GM12891 (cell line): ENCODE measurements at places on chromosomes 5 and 9.

- DNase-seq: no peak
These were observed 42.5 kb downstream of the ERGIC1 start for GRCh38 chr5:172876578-172876977.

DNA sequence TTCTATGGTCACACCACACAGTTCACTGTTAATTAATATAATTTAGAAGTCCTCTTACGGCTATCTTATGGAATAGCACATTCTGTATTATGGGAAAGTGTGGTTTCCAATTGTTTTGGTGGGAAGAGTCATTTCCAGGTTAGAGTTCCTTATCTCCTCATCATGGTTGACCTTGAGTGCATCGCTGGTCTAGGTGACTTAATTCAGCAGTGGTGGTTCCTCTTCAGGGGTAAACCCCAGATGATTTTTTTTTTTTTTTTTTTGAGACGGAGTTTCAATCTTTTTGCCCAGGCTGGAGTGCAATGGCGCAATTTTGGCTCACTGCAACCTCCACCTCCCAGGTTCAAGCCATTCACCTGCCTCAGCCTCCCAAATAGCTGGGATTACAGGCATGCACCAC, 106.9 kb downstream of the UGCG start:
- no peak for DNase-seq

GRCh38 chr9:137416006-137416562, 6.9 kb downstream of the EXD3 start:
- DNase-seq: no peak

DNA sequence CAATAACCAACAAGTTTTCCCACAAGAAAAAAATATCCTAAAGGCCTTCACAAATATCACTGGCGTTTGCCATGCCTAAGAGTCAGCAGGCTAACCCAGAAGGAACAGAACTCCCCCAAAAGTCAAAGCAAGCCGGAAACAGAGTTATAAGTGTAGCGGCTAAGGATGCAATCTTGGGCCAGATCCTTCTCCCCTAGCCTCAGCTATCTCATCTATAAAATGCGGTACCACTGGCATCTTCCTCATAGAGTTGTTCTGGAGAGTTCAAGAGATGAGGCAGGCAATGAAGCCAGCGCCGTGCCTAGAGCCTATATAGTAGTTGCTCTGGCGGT, 632 bp downstream of the DPM2 start:
- no peak for DNase-seq

- no peak for DNase-seq
These were observed 84.0 kb downstream of the RXRA start for GRCh38 chr9:134410071-134410834.

DNA sequence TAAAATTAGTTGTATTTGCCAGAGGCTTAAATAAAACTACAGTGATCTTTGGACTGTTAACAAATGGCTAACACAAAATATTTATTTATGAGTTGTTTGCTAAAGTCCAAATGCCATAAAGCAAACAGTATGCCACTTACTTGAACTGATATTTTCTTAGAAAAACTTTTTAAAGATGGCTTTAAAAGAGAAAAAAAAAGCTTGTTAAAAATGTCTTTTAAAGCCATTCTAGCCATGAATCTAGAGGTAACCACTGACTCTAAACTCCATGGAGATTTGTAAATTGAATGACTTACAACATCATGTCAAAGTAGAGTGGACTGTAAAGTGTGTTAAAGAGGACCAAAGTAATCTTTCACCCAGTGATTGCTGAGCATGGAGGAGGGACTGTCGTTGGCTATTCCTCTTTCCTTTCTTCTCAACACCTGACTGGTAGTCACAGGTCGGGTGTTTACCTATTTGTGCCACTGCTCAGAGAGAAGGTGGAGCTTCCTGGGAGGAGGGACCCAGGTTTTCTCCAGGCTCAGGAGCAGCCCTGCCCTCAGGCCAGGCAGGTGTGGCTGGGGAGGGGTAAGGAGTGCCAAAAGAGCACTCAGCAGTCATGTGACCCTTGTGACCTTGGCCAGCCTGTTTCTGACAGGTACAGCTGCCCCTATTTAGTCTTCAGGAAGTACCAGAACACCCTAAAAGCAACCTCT, 69.1 kb upstream of the TJP2 start:
- no peak for DNase-seq

DNA sequence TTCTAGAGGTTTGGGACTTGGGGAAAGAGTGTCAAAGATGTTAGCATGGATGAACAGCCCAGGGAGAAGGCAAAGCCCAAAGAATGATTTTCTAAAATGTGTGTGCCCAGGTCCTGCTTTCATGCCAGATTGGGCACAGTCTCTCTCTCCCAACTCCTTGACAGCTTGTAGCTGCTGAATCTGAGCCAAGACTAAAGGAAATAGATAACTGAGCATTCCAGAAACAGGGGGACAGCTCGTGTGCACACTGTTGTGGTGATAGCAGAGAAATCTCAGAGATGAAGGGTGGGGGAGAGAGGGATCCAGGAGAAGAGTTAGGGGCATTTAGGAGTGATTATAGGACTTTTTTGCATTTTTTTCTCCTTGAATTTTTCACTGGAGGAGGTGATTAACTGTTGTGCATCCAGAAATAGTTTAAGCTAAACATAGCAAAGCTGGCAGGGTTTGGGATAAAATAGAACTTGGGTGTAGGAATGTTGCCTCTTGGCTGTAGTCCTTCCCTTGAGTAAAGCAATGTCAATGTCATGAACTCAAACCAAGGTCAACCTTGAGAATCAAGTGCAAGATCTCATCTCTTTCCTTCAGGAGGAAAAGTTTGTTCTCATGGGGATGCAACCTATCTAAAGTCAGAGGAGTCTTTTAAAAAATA, 245.9 kb downstream of the SH3GL2 start:
- DNase-seq: no peak

DNA sequence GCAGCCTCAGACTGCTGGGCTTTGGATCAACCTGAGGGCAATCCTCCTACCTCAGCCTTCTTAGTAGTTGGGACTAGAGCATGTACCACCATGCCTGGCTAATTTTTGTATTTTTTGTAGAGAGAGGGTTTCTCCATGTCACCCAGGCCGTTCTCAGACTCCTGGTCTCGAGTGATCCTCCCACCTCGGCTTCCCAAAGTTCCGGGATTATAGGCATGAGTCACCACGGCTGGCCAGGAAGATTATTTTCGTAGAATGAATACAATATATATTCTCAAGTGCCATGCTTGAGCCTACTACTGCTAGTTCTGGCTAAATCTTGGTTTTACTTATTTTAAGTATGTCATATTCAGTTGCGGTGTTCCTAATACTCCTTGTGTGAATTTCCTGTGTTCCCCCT, 88.2 kb upstream of the CLINT1 start:
- DNase-seq: no peak

DNA sequence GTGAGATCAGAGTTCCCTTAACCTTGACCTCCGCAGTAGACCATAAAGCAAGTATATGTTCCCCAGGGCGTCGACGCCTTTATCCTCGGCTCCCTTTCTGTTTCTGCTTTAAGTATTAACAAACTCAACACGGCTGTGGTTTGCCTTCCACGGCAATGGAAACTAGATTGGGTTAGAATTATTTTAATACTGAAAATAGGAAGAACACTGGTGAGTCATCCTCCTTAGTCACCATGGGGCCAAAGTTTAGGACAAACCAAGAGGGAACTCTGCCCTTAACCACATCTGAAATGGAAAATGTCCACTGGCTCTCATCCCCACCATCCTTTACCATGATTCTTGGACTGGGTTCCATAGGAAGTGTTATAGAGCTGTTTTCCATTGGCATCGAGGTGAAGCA, 386.1 kb downstream of the ACTL7B start:
- no peak for DNase-seq

- DNase-seq: no peak
These were observed 20.2 kb downstream of the CENPH start for GRCh38 chr5:69209602-69210001.

DNA sequence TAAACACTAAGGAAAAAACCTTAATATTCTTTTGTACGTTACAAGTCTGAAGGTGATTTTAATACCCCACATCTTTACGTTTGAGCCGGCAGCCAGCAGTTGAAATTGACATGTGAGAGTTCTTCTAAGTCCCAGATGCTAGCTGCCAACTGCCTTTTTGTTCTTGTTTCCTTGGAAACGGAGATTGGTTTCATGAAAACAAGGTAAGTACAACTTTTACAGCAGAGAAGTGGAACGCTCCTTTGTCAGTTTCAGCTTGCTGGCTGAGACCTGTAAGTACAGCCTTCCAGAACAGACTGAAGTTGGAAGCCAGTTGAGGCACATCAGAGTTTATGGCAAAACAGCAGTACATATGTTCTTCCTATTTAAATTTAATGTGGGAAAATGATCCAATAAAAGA, 1018.4 kb upstream of the ARRDC3 start:
- no peak for DNase-seq

DNA sequence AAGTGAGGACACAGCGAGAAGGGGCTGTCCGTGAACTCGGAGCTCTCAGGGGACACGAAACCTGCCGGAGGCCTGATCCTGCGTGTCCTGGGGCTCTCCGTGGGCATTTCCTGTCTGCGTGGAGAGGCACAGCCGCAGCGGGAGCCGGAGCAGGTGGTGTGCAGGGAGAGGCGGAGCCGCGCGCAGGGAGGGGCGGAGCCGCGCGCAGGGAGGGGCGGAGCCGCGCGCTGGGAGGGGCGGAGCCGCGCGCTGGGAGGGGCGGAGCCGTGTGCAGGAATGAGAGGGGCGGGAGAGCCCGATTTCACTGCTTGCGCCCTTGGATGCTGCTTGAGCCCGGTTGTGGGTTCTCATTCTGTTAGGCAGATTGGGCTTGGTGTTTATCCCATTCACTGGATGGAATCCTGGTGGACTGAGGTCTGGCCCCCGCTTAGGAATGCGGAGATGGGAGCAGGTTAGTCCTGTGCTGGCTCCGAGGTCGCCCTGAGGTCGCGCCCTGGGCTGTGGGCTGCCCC, 26.7 kb downstream of the NDUFS6 start:
- DNase-seq: no peak

DNA sequence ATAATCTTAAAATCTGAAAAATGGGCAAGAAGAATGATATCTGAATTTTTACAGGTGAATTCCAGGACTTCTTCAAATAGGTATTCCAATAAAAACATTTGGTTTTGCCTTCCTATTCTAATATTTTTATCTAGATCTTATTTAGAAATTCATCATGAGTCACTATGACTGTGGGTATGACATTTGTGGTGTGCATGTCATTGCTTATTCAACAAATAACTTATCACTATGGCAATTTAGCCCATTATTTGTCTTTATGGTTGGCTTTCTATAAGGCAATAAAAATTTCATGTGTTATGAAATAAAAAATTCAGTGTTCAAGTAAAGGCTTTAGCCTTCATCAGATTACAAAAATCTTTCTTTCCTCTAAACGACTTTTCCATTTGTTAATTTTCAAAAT, 1139.6 kb upstream of the NUDT12 start:
- DNase-seq: no peak

- no peak for DNase-seq
These were observed 291.8 kb upstream of the DAB2 start for GRCh38 chr5:39716532-39717028.

DNA sequence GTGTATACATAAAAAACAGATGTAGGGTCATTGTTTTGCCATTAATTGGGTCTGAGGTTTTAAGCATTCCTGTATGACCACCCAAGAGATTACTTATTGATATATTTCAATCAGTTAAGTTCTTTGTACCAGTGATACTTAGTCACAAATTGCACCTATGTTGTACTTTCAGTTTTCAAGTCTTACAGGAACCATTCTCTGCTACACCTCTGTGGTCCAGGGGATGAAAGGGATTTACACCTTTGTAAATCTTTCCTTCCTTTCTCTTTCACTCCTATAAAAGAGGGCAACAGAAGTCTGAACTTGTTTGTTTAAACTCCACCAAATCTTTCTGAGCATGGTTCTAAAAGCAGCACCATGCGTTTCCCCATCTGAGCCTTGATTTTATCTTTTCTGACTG, 86.1 kb downstream of the DEPDC1B start:
- DNase-seq: no peak

- no peak for DNase-seq
These were observed 25.7 kb downstream of the PUM3 start for GRCh38 chr9:2817999-2818803.

- DNase-seq: no peak
These were observed 112.0 kb upstream of the KCNN2 start for GRCh38 chr5:114249823-114250222.

GRCh38 chr5:160119905-160120266, 636 bp upstream of the PWWP2A start:
- DNase-seq: no peak

DNA sequence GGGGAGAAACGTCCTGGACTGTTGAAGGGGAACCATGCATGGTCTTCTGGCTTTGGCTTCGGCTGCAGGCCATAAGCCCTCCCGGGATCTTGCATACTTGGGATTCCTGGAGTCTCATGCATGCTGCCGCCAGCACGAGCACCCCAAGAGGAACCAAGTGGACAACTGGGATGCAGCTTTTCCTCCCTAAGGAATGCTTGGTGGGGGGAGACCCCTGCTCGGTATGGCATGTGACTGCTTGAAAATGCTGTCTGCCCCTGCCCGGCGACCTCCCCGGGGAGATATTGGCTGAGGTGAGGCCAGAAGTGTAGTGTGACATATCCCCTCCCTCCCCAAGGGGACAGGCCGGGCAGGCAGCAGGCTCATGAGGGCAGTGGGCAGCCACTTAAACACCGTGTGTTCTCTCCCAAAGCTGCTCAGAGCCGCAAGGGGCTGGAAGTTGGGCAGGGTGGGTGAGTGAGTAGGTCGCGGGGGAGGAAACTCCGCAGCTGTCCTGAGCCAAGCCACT, 15.7 kb downstream of the TMEM171 start:
- DNase-seq: no peak

- no peak for DNase-seq
These were observed 10.2 kb downstream of the DCANP1 start for GRCh38 chr5:135436951-135437418.

- DNase-seq: no peak
These were observed 29.6 kb upstream of the XPA start for GRCh38 chr9:97726716-97727115.

DNA sequence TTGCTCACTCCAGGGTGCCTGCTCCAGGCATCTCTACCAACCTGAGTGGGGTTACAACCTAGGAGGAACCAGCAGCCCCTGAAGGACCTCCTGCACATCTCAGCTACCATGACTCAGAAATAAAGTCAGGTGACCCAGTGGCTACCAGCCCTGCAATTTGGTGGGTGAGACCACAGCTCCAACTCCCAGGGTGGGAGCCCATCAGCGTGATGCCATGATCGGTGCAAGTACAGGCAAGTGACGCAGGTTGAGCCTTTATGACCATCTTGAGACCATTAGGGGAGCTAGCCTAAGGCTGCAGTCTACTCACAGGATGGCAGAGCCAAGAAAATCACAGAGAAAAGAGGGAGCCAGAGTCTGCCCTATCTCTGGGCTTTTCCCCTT, 8.6 kb downstream of the SEPTIN8 start:
- no peak for DNase-seq

GRCh38 chr5:108515517-108516105, 133.7 kb upstream of the FBXL17 start:
- no peak for DNase-seq
